ENCODE measurements at places on chromosomes 1 and 21.

DNA sequence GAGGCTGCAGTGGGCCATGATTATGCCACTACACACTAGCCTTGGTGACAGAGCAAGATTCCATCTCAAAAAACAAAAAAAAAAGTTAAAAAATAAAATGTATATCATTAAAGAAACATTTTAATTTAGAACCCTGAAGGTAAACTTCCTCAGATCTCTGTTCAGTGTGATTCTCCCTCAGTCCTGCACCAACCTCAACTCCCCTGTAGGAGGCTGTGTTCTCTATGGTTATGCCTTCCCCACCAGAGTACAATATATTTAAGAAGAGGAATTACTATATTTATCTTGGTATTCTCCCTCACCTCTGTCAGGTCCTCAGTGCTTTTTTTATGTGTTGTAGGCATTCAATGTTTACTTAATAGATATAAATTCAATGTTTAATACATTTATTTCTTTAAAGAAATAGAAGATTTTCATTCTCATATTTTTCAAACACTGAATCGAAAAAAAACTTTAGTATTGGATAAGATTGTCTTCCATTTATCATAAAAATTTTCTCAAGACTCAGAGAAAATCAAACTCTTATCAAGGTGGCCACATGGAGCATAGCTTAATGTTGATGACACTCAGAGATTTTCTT lies 4.8 kb upstream of the LRRC8B start:
- DNase-seq: peak; percentile 40

- DNase-seq: peak; percentile 36
These were observed 229.7 kb upstream of the CACYBP start for GRCh38 chr1:174769961-174770549.

DNA sequence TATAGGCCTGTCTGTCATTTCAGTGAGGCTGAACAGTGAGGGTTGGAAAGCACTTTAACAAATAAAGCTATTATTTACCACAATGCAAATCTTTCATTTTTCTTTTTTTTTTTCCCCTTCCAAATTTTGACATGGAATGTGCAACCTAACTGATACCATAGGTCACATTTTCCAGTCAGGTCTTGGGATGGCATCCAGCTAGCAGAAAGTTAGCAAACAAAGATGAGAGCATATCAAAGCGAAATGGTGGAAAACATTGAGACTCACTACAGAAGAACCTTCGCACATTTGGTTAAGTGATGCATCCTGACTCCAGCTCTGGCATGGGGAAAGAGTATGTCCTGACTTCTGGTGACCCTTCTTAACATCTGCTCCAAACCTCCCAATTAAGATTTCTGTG lies 105.1 kb upstream of the L1TD1 start:
- no peak for DNase-seq

GRCh38 chr1:208231881-208232661 lies 12.1 kb downstream of the PLXNA2 start:
- DNase-seq: no peak

DNA sequence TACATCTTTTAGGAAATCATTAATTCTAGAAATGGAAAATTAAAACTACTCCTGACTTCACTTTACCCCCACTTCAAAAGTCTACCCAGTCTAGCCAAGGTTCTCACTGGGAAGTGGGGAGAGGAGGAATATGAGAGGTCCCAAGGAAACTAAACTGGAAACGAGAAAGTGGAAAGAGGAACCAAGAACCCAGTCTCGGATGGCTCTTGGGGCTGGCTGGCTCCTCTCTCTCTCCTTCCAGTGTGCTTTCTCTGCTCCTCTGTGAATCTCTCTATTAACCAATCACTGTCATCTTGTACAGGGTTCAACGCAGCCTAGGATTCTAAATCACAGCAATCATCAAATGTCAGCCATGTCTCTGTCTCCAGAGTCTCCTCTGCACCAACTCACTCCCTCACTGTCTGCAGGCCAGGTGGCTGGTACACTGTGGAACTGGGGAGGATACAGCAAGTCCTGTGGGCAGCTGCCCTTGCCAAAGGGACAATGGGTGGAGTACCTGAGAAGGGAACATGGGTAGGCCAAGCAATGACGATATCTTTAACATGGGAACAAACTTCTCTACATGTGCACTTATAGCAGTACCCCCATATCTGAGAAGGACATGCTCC lies 33.7 kb downstream of the GNB1 start:
- no peak for DNase-seq

- DNase-seq: no peak
These were observed 18.7 kb upstream of the GOLT1A start for GRCh38 chr1:204232526-204232925.

DNA sequence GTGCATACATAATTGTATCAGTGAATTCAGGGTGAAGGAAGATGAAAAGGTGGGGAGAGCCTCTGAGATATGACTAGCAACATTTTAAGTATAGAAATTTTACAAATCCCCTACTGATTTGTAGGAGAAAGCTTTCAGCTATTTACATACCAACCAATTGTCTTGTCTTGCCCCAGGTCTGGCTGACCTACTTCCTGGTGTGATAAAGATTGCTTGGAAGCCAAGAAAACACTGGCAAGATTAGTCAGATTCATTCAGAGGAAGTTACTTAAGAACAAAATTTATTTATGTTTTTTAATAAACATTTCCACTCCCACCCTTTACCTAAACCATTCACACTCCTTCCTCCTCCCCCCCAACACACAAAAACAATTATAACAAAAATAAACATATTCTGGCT lies 17.5 kb downstream of the PTGS2 start:
- DNase-seq: no peak

- no peak for DNase-seq
These were observed at the start of gene SELP for GRCh38 chr1:169630006-169630405. Gene SELP (minus strand): TSS chr1:169630124. CDS start chr1:169630074, 50 bp downstream.

DNA sequence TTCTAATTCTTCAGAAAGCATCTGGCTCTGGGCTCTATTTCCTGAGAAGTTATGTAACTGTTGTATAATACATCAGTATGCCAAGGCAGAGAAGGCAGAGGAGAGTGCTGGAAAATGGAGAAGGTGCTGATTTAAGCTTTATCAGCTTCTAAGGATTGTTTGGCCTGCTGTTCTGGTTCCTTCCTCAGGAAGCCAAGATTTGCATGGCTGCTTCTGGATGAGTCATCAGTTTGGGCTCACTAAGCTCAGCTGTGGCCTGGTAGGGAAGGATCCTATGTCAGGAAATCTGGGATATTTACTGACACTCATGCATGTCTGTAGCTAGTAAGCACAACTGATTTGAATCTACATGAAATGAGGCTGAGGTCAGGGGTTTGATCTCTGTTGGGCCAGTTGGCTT lies 73.2 kb upstream of the ADGRL4 start:
- no peak for DNase-seq

- no peak for DNase-seq
These were observed 15.8 kb downstream of the ODF2L start for GRCh38 chr1:86380257-86380861.

DNA sequence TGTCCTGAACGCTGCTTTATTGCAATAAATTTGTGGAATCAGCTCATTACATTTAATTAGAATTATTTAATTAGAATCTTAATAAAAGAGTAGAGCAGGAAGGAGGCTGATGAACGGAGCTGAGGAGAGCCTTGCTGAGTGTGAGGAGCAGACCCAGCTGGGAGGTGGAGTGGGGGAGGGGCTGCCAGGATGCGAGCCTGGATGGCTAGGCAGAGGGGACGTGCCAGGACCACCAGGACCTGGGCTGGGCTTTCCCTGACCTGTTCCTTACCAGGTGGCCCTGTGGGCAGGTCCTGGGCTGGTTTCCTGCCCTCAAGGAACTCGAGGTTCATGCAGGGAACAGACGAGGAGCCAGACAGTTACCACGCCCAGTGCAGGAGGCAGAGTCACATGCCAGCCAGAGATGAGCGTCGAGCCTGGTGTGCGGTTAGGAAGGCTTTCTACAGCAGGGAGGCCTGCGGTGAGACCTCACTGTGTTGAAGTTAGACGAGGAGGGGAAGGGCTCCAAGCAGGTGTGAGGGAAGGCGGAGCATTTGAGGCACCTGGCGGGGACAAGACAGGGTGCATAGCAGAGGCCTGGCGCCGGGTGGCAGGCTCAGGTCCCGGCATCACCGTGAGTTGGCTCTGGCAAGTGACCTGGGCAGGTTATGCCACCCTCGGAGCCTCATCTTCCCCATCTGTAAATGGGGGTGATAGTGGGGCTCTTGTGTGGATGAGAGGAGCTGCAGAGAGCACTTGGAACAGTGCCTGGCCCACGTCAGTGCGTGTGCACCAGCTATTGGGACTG lies 33.9 kb downstream of the LDLRAP1 start:
- no peak for DNase-seq

DNA sequence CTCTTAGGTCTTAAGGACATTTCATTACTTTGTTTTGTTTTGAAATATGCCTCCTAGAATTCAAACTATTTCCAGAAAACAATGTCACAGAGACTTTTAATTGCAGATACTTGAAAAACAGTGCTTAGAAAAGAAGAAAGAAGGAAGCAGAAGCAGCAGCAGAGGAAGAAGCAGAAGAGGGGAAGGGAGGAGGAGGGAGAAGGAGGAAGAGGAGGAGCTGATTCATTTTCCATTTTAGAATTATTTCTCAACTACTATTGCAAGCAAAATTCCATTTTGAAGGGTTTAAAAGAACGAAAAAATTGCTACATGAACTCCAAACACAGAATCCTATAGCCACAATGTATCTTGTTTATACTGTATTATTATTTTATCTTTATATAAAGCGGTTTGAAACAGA lies 13.9 kb downstream of the RC3H1 start:
- DNase-seq: no peak

- no peak for DNase-seq
These were observed 41.9 kb downstream of the RCSD1 start for GRCh38 chr1:167671727-167672511.

DNA sequence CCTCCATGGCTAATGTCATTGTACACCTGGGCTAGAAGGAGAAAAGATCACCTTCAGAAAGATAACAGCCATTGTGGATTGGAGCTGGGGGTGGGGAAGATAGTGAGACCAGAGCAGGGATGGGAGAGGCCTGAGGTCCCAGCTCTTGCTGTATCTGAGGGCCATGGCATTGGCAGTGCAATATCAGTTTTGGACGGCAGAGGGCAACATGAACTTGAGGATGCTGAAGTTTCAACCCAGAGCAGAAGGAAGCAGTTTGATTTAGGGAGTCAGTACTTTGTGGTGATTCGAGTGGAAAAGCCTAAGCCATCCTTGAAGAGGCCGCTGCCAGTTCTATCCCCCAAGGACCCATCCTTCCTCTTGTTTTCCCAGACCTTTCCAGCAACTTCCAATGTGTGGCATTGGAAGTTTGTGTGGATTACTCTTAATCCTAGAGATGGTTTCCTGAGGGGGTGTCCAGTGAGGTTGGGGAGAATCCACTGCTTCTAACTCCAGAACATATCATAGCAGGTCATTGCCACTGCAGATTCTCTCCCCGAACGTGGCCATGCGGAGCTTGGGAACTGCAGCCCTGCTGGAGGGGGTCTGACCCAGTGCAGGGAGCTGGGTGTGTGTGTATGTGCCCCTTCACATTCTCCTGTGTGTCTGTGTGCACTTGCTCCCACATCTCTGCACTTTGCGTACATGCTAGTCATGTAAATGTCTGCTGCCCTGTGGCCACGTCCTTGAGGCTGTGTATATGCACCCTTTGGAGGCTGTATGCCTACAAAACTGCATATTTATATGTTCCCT lies 24.1 kb downstream of the SLC26A9 start:
- DNase-seq: peak; percentile 85

DNA sequence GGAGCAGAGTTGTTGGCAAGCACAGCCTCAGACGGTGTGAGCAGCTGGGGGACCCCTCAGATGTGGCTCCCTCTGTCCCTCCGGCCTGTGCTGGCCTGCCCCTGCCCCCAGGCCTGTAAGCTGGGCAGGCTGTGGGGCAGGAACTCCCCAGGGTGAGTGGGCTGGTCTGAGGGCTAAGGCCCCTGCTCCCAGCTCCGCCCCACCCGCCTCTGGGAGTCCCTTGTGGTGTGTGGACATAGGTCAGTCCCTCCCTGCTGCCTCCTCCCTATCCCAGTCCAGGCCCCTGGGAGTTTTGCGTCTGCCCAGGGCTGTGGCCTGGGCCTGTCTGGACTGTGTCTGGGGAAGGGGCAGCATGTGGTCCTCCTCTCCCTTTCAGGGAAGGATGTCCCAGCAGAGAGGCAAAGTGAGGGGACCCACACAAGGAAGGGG lies 3.6 kb upstream of the VWA1 start:
- DNase-seq: no peak

- DNase-seq: no peak
These were observed 43.7 kb downstream of the BTBD8 start for GRCh38 chr1:92123868-92124267.

DNA sequence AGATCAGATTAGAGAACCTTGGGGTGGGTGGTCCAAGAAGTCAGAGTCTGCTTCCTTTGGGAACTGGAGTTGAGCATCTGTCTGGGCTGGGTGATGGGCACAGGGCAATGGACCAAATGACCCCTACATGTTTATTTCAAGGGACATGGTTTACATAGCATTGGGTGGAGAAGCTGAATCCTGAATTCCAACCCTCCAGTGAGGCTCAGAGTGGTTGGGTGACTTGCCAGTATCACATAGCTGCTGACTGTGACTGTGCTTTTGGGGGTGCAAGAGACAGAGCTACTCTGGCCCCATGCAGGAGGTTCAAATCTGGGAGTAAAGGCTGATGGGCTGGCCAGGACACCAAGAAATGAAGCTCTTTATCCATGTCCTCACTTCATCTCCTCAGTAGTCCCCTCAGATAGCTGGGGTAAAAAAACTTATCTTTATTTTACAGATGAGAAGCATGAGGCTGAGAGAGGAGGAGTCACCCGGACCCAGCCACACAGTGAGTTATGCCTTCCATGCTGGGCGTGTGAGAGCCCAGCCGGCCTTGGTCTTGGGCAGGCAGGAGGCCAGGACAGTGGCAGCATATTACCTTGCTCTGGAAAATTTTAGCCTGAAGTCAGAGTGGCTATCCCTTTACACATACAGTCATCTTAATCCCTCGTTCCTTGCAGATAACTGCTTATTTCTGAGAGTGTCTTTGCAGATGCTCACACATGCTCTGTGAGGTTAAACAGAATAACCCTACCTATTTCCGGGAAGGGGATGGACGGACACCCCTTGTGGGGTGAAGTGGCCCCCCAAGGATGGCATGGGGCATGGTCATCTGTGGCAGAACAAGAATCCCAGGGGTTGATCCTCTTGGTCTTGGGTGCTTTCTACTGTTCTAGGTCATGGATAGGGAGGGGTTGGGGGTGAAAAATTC lies 2.8 kb upstream of the SERINC2 start:
- no peak for DNase-seq

DNA sequence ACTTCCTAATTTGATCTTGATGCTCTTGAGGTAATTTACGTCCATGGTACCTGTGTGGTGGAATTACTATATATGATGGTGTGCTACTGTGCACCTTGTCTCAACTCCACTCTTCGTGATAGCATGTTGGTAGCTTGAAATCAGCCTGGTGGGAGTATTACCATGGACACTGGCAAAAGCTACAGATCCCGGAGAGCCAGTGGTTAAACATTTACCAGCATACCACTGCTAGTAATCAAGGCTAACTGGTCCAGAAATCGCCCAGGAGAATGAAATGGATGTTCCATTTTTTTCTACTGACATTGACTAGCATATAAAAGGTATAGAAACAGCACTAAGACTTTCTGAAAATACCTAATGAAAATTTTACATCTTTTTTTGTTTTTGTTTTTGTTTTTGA lies 30.6 kb downstream of the ELK4 start:
- no peak for DNase-seq

Measured in HAP-1 (cell line).